Stimulated activated CD8-positive, alpha-beta memory T cell treated with anti-CD3 and anti-CD28 coated beads, Interleukin-4, amount 100 ng/mL, for 4 hours (primary cell): ENCODE measurements at places on chromosomes 6 and 20.

GRCh38 chr6:30067460-30068139 lies 602 bp downstream of the PPP1R11 start:
- DNase-seq: no peak

GRCh38 chr20:51353491-51353890 lies 189.0 kb downstream of the NFATC2 start:
- DNase-seq: no peak

DNA sequence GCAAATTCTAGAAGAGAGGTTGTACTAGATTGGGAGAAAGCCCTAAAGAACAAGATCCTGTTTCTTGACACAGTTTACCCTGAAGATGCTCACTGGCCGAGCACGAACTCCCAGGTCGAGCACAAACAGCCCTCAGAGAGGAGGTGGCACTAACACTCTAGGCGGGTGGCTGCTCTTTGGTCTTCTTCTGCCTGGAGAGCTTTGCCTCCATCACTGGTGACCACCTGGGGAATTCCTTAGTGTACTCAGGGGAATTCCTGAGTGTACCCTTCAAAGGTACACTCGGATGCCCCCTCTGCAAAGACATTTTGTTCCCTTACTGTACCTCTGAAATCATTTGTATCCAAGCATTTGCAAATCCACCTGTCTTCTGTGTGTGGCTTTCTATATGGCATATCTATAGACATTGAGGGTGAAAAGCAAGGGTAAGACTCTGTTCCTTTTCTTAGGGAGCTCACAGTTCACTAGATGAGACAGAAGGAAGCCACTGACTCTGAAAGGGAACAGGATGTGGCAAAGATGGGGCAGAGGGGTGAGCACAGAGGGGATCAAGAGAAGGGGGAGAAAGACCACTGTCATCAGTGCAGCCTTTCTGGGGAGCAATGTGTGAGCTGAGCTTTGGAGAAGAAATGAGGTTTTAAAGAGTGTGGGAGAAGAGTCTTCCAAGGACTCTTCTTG lies 169.8 kb upstream of the PROKR2 start:
- no peak for DNase-seq

DNA sequence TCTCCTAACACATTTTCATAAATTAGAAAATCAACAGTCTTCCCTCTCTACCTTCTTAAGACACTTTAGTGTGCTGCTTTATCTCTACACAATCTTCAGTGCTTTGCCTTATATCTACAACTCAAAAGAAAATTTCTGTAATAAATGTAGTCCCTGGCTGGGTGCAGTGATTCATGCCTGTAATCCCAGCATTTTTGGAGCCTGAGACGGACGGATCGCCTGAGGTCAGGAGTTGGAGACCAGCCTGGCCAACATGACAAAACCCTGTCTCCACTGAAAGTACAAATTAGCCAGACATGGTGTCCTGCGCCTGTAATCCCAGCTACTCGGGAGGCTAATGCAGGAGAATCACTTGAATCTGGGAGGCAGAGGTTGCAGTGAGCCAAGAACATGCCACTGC lies 9.7 kb upstream of the EDN1 start:
- DNase-seq: no peak

- no peak for DNase-seq
Observed at GRCh38 chr20:10429443-10429981, 4.5 kb downstream of the MKKS start.

DNA sequence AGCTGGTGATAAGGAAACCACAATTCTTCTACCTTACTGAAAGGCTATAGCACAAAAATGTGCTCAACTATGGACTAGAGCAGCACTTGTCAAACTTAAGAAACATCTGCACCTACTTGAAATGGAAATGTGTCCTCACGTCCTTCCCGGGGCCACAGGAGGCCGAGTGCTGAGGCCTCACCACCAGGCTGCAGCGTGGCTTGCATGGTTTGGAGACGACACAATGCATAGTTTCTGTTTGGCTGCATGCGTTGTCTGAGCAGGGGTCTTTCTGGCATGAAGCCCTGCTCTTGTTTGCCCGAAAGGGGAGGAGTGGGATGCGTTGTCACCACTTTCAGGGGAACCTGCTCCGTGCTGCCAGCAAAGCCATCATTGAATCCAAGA lies 228.8 kb downstream of the TTLL2 start:
- no peak for DNase-seq

DNA sequence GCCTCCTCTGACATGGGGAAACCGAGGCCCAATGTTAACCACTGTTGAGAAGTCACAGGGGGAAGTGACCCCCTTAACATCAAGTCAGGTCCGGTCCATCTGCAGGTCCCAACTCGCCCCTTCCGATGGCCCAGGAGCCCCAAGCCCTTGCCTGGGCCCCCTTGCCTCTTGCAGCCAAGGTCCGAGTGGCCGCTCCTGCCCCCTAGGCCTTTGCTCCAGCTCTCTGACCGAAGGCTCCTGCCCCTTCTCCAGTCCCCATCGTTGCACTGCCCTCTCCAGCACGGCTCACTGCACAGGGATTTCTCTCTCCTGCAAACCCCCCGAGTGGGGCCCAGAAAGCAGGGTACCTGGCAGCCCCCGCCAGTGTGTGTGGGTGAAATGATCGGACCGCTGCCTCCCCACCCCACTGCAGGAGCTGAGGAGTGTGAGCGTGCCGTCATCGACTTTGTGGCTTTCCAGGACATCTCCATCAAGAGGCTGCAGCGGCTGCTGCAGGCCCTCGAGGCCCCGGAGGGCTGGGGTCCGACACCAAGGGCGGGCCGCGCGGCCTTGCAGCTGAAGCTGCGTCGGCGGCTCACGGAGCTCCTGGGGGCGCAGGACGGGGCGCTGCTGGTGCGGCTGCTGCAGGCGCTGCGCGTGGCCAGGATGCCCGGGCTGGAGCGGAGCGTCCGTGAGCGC lies 1.6 kb downstream of the TNFRSF6B start:
- DNase-seq: no peak

GRCh38 chr6:40925341-40925740 lies 113.7 kb downstream of the UNC5CL start:
- DNase-seq: no peak
